ENCODE measurements at places on chromosomes 13 and 19. TPM values are rescaled to one million over a fixed set of nuclear protein-coding genes. Genes with fewer than 3 reads are reported as not detected.
A peak's percentile ranks its signal among the peaks of the same experiment; 100 is the strongest.

IGFL2 gene
- 0.47 TPM for total RNA-seq

FFAR2 gene
- not detected for total RNA-seq

ILF3 gene
- 291 TPM for total RNA-seq

CFD gene
- 1.1 TPM for total RNA-seq

ZNF541 gene
- 0.53 TPM for total RNA-seq

DOCK9 gene
- 194 TPM for total RNA-seq

SMIM44 gene
- not detected for total RNA-seq

YJEFN3 gene
- 18.7 TPM for total RNA-seq

MISP gene
- not detected for total RNA-seq

F2RL3 gene
- total RNA-seq, result not detected

- no peaks in the 10 kb centered on the region for H3K4me1 ChIP-seq
- H3K4me3 ChIP-seq, result no peak overlapping the region
- H3K27ac ChIP-seq, result no peak overlapping the region
- no peak for DNase-seq
Measured at GRCh38 chr19:36043952-36044351, 10.1 kb downstream of the THAP8 start.

- H3K36me3 ChIP-seq, result no peaks in the 10 kb centered on the region
- no peak overlapping the region for H3K4me3 ChIP-seq
- no peaks in the 10 kb centered on the region for H3K4me1 ChIP-seq
- no peaks in the 10 kb centered on the region for H3K27me3 ChIP-seq
- H3K27ac ChIP-seq, result no peak overlapping the region
Measured at GRCh38 chr19:32558607-32559228, 22.3 kb upstream of the PDCD5 start.

GRCh38 chr19:18157465-18158063 lies 4.6 kb downstream of the PIK3R2 start:
- no peak for DNase-seq
- H3K36me3 ChIP-seq, result no peaks in the 10 kb centered on the region
- H3K4me3 ChIP-seq, result no peak overlapping the region
- H3K27ac ChIP-seq, result no peak overlapping the region
- H3K27me3 ChIP-seq, result no peaks in the 10 kb centered on the region
- peaks cover 30% of the 10 kb centered on the region for H3K4me1 ChIP-seq

DNA sequence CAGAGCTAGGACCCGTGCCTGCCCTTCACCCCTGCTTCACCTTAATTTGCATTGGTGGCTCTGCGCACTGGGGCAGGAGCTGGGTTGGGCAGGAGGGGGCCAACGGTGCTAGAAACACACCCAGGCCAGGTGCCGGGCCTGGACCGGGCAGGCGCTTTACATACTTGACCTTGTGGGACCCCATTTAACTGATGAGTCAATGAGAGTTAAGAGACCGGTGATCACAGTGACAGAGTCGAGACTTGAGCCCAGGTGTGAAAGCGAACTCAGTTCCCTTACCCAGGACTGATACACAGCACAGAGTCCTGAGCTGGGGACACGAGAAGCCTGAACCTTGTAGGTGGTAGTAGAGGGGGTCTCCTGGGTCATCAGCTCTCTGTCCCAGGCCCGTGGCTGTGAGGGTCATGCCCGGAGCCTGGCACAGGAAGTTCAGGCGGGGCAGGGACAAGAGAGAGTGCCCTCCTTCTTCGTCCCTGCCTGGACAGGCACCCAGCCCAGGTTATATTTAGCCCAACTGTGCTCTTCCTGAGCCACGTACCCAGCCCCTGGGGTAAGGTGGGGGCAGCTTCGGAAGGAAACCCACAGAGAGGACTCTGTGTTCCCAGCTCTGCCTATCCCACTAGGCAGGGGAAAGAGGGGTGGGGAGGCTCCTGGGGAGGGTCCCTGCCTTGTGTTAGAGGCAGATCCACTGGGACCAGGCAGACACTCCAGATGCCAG lies 1.9 kb downstream of the PRX start:
- H3K27me3 ChIP-seq, result no peaks in the 10 kb centered on the region
- no peak overlapping the region for H3K27ac ChIP-seq
- H3K36me3 ChIP-seq, result no peaks in the 10 kb centered on the region
- peaks cover 12% of the 10 kb centered on the region for H3K4me1 ChIP-seq

GRCh38 chr13:71149498-71150363 lies 717.3 kb downstream of the DACH1 start:
- H3K27ac ChIP-seq, result no peak overlapping the region
- no peaks in the 10 kb centered on the region for H3K36me3 ChIP-seq
- H3K4me3 ChIP-seq, result no peak overlapping the region
- H3K4me1 ChIP-seq, result no peaks in the 10 kb centered on the region
- H3K27me3 ChIP-seq, result no peaks in the 10 kb centered on the region

DNA sequence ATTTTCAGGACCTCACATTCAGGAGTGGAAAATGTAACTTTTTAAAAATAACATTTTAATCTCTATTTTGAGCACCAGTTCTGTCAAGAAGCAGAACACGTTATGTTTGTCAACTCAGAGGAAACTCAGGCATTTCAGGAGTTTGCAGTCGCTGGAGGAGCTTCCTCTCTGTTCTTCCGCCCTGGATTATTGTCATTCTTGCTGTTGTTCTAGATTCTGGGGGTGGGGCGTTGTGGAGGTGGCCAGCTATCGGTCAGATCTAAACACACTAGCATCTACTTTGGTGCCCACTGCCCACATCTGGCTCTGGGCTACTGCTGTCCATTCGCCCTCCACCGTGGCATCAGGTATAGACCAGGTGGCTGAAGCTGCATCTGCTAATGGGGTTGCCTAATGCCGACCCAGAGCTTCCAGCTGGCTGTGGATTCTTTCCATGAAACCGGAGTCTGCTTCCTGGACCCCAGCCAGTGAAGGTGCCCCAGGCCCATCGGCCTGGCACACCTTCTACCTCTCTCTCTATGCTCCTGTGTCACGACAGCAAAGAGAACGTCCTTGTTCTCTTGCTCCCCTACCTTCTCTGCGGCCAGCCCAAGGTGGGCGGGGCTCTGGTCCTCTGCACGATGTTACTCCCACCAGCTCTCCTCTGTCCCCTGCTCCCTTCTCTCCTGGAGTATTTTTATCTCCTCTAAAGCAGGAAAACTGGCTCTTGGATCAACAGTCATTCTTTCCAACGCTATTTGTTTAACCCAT lies 36.7 kb upstream of the DGKH start:
- no peak overlapping the region for H3K27ac ChIP-seq
- no peaks in the 10 kb centered on the region for H3K27me3 ChIP-seq
- H3K4me3 ChIP-seq, result no peak overlapping the region
- no peak for DNase-seq

- no peaks in the 10 kb centered on the region for H3K4me1 ChIP-seq
- no peaks in the 10 kb centered on the region for H3K36me3 ChIP-seq
- H3K27me3 ChIP-seq, result no peaks in the 10 kb centered on the region
- DNase-seq, result no peak
Measured at GRCh38 chr13:104006625-104007075, 940.4 kb upstream of the SLC10A2 start.

DNA sequence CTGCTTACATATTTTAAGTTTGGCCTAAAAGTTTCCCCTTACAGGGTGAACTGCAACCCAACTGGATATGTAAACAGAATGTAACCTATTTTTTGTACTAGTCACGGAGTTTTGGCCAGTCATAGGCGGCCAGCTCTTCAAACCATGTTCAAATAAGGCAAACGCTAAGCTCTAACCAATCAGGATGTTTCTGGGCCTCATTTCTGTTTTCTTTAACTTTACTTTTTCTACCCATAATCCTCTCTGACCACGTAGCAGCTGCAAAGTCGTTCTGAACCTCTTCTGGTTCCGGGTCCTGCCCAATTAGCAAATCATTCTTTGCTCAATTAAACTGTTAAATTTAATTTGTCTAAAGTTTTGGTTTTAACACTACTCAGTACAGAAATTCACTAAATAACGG lies 8.2 kb upstream of the ZMYM2 start:
- H3K36me3 ChIP-seq, result no peaks in the 10 kb centered on the region
- no peak overlapping the region for H3K4me3 ChIP-seq
- no peaks in the 10 kb centered on the region for H3K27me3 ChIP-seq
- no peak for DNase-seq
- no peaks in the 10 kb centered on the region for H3K4me1 ChIP-seq

GRCh38 chr19:18897094-18898029 lies 1.4 kb upstream of the CERS1 start:
- H3K36me3 ChIP-seq, result peaks cover 7% of the 10 kb centered on the region
- no peak overlapping the region for H3K27ac ChIP-seq
- H3K4me1 ChIP-seq, result peaks cover 7% of the 10 kb centered on the region
- H3K4me3 ChIP-seq, result no peak overlapping the region

DNA sequence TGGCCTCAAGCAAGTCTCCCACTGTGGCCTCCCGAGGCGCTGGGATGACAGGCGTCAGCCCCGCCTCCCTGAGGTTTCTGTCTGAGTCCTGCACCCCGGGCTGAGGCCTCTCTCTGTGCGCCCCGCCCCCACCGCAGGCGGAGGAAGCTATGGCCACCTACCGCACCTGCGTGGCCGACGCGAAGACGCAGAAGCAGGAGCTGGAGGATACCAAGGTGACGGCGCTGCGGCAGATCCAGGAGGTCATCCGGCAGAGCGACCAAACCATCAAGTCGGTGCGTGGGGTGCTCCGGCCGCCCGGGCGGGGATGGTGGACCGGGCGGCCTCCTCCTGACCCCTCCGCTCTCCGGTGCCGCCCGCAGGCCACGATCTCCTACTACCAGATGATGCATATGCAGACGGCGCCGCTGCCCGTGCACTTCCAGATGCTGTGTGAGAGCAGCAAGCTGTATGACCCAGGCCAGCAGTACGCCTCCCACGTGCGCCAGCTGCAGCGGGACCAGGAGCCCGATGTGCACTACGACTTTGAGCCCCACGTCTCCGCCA lies 12.7 kb downstream of the ARHGAP45 start:
- peak; percentile 59 for DNase-seq
- no peaks in the 10 kb centered on the region for H3K27me3 ChIP-seq
- H3K4me1 ChIP-seq, result peaks cover 86% of the 10 kb centered on the region
- peak overlapping the region; percentile 28 for H3K27ac ChIP-seq
- H3K4me3 ChIP-seq, result peak overlapping the region; percentile 17
- H3K36me3 ChIP-seq, result peaks cover 61% of the 10 kb centered on the region

- H3K27ac ChIP-seq, result peak within 1 kb of the TSS; percentile 26
- no peaks in the 10 kb centered on the region for H3K36me3 ChIP-seq
- DNase-seq, result peak; percentile 62
- H3K4me3 ChIP-seq, result no peak within 1 kb of the TSS
Measured at GRCh38 chr19:1512671-1513498, at the start of gene ADAMTSL5. TSS of gene ADAMTSL5 (minus strand) at chr19:1513019. CDS start at chr19:1510943, 2,076 bp downstream.

DNA sequence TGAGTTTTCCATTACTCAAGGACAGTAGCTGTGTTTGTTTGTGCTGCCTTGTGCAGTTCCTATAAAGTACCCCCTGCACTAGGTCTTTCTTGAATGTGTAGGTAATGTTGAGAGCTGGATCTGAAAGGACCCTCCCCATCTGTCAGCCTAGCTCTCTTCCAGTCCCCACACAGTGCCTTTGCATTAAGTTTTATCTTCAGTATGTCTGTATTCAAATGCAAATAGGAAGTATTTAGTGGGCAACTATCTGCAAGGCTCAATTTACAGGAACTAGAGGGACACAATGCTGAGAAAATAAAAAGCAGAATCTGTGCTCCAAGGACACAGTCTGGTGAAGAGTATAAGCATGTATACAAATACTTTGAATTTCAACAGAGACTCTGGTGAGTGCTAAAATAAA lies 558.5 kb downstream of the RFC3 start:
- no peaks in the 10 kb centered on the region for H3K27me3 ChIP-seq
- H3K27ac ChIP-seq, result no peak overlapping the region
- H3K4me1 ChIP-seq, result no peaks in the 10 kb centered on the region
- no peak for DNase-seq
- H3K4me3 ChIP-seq, result no peak overlapping the region

DNA sequence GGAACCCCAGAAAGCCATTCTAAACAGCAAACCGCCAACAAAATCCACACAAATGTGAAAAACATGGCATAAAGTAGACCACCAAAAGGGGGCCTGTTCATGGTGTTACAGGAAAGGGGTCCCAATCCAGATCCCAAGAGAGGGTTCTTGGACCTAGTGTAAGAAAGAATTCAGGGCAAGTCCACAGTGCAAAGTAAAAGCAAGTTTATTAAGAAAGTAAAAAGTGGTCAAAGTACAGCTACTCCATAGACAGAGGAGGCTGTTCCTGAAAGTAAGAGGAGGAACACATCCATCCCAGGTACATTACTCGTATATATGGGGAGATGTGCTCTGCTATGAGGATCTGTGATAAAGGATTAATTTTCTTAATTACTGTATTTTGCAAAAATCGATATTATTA lies 67.8 kb upstream of the SLC15A1 start:
- H3K4me3 ChIP-seq, result no peak overlapping the region
- no peak overlapping the region for H3K27ac ChIP-seq
- DNase-seq, result no peak

DNA sequence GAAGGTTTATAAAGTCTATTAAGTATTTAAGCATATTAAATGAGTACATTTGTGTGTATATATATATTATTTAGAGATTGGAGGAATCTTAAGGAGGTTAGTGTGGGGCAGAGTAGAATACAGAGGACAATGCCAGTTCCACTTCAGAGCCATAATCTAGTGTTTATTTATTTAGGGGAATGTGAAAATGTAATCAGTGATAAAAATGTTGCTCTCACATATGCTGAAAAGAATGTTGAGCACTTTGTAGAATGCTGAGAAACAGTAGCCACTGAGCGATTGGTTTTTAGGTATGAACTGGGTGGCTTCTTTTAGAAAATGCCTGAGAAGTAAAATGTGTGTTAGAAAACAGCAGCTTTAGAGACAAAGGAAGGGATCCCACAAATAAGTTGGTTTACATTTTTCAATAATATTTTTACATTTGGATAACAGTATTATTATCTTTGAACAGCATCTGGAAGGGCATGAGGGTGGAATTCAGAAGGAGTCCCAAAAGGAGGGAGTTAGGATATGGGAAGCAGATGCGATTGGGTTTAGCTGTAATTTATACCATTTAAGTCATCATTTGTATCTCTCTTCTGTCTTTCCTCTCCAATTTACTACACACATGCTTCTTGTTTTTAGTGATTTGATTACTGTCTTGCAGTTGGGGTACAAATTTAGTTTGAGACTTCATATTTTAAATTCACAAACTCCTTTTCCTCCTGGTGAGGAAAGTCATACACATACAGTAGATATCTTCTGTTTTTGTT lies 68.6 kb downstream of the NDFIP2 start:
- H3K4me3 ChIP-seq, result no peak overlapping the region
- H3K27ac ChIP-seq, result no peak overlapping the region
- H3K4me1 ChIP-seq, result no peaks in the 10 kb centered on the region

DNA sequence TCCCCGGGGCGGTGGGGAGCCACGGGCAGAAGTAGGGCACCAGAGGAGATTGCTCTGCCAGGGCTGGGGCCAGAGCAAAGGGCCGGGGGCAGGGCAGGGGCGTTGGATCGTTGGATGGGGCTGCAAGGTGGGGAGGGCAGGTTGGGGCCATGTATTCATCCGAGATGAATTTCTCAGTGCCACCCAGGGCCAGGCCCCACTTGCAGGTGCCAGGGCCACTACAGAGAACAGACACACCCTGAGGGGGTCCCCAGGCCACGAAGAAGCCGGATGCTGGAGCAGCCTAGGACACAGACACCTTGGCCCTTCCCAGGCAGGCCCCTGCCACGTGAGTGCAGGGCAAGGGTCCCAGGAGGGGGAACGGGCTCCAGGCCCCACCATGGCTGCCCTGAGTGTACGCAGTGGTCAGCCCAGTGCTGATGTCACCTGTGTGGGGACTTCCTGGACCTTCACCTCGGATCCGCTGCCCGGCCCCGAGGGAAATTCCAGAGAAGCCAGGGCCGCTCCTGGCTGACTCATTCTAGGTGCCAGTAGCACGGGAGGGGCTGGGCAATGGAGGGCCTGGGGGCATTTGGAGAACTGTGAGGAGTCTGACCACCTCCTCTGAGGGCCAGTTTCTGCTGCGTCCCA lies 9.6 kb upstream of the SBNO2 start:
- DNase-seq, result no peak
- H3K27me3 ChIP-seq, result no peaks in the 10 kb centered on the region
- H3K27ac ChIP-seq, result no peak overlapping the region
- H3K36me3 ChIP-seq, result no peaks in the 10 kb centered on the region

- peaks cover 55% of the 10 kb centered on the region for H3K36me3 ChIP-seq
- H3K27ac ChIP-seq, result no peak overlapping the region
- H3K4me3 ChIP-seq, result no peak overlapping the region
Measured at GRCh38 chr13:102869948-102870676, 24.3 kb downstream of the ERCC5 start.

All from CD4-positive, alpha-beta memory T cell (primary cell).